ENCODE measurements at places on chromosomes 11 and 22.

GRCh38 chr11:2205981-2206690, 34.5 kb upstream of the TH start:
- H3K27me3 ChIP-seq = no peaks in the 10 kb centered on the region
- H3K27ac ChIP-seq = no peak overlapping the region
- H3K4me3 ChIP-seq = no peak overlapping the region
- H3K36me3 ChIP-seq = no peaks in the 10 kb centered on the region
- DNase-seq = peak; percentile 1

- H3K27ac ChIP-seq = no peak overlapping the region
- H3K27me3 ChIP-seq = peaks cover 5% of the 10 kb centered on the region
- no peak for DNase-seq
- no peak overlapping the region for H3K4me3 ChIP-seq
Measured at GRCh38 chr11:120182372-120182771, 28.5 kb upstream of the OAF start.

- H3K27ac ChIP-seq = peak overlapping the region; percentile 65
- no peaks in the 10 kb centered on the region for H3K27me3 ChIP-seq
- no peak for DNase-seq
- no peak overlapping the region for H3K4me3 ChIP-seq
- peaks cover 2% of the 10 kb centered on the region for H3K36me3 ChIP-seq
- H3K4me1 ChIP-seq = peaks cover 71% of the 10 kb centered on the region
Measured at GRCh38 chr11:46359953-46360352, 12.7 kb downstream of the DGKZ start.

DNA sequence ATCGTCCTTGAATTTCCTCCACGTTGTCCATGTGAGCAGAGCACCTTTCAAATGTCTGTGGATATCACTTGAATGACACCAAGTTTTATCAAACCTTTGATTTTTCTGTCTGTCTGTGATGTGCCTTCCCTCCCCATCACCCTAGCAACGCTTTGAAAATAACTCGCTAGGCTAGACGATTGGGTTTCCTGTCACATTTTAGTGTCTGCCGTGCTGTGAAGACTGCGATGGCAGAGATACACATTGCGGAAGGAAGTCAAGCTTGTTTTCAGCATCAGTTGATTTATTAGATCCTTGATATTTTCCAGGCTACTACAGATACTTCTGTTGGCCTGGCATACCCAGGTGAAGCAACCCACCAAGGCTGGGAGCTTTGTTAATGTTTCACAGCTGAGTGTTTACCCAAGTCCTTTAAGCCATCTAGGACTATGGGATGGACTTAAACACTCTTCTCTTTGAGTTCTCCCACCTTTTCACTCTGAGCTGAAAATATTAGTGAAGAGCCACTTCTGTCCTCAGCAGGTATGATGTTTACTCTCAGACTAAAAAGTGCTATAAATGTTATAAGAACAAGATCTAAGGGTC, 93.6 kb upstream of the CD44 start:
- H3K4me1 ChIP-seq = peaks cover 88% of the 10 kb centered on the region
- peak overlapping the region; percentile 97 for H3K27ac ChIP-seq
- H3K4me3 ChIP-seq = peak overlapping the region; percentile 72
- peak; percentile 72 for DNase-seq
- no peaks in the 10 kb centered on the region for H3K27me3 ChIP-seq

DNA sequence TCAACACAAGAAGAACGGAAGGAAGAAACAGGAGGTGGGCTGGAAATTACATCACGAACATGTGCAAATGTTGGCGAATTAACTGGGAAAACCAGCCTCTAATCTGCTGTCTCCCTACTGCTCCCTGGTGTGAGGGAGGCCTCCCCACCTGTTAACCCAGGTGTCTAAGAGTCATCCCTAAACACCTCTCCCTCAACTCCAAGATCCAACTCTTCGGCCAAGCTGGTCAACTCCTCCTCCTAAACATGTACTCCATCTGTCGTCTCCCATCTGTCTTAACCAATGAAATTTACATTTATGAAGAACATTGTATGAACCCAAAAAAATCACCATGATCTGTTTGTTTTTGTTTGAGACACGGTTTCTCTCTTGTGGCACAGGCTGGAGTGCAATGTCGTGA, 154.2 kb downstream of the LARGE1 start:
- no peak overlapping the region for H3K4me3 ChIP-seq
- no peak for DNase-seq
- no peaks in the 10 kb centered on the region for H3K4me1 ChIP-seq
- H3K27me3 ChIP-seq = no peaks in the 10 kb centered on the region
- no peaks in the 10 kb centered on the region for H3K36me3 ChIP-seq

DNA sequence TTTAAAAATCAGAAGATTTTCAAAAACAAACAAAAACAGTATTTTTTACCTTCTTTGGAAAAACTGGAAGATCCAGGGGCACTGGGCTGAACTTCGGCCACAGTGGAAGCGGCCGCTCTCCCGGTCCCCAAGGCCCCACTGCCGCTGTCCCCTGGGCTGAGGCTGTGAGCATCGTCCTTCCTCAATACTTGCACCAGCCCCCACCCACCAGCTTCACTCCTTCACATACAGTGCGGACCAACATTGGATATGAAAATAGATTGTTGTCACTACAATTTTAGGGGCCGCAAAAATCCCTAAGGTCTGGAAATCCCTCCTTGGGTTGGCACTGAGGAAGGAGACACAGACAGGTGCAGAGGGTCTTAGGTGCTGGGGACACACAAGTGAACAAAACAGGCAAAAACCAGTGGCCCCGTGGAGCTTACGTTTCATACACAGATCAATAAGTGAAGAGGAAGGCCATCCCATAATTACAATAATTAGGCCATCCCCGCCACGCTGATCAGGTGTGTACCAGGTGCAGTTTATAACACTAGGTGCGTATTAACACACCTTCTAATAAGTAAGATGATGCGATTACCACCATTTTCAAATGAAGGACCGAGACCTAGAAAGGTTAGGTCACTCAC, 28.2 kb upstream of the SLC22A12 start:
- DNase-seq = no peak
- no peaks in the 10 kb centered on the region for H3K36me3 ChIP-seq
- H3K27ac ChIP-seq = no peak overlapping the region
- no peak overlapping the region for H3K4me3 ChIP-seq
- peaks cover 4% of the 10 kb centered on the region for H3K4me1 ChIP-seq

GRCh38 chr11:94732617-94733281, 35.4 kb upstream of the AMOTL1 start:
- DNase-seq = no peak
- no peak overlapping the region for H3K27ac ChIP-seq
- H3K36me3 ChIP-seq = no peaks in the 10 kb centered on the region
- H3K4me1 ChIP-seq = peaks cover 5% of the 10 kb centered on the region
- H3K27me3 ChIP-seq = no peaks in the 10 kb centered on the region

DNA sequence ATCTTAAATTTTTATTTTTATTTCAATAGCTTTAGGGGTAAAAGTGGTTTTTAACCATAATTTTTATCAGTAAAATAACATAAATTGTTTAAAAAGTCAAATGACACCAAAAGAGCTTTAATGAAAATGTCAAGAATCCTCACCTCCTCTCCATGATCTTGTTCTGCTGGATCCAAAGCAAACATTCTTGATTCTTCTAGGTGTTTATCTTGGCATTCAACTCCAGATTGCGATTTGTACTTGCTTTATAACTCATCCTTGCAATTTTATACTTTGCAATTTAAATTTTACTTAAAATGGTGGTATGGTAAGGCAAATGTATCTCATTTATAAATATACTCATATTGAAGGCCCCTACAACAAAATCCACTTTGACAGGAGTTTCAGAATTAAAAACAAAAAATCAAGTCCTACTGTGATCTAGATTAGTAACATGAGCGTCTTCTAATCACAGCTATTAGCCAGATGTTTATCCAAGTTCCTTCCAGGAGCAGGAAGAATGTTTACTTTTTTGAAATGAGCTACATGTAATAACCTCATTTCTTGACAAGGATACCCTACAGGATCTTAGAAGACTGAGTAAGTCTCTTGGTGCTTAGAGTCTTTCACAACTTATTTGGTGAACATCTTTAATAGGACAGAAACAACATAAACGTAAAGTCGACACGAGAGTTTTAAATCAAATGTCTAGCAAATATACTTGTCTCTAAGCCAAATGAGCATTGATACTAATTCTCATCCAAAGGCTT, 72.4 kb upstream of the CARD18 start:
- no peaks in the 10 kb centered on the region for H3K36me3 ChIP-seq
- no peak overlapping the region for H3K27ac ChIP-seq
- H3K4me1 ChIP-seq = no peaks in the 10 kb centered on the region
- no peak overlapping the region for H3K4me3 ChIP-seq
- peaks cover 4% of the 10 kb centered on the region for H3K27me3 ChIP-seq

- H3K27me3 ChIP-seq = peaks cover 3% of the 10 kb centered on the region
- DNase-seq = no peak
- H3K4me3 ChIP-seq = no peak overlapping the region
- H3K4me1 ChIP-seq = no peaks in the 10 kb centered on the region
- no peaks in the 10 kb centered on the region for H3K36me3 ChIP-seq
- no peak overlapping the region for H3K27ac ChIP-seq
Measured at GRCh38 chr11:120108785-120109168, 29.1 kb downstream of the TRIM29 start.

GRCh38 chr11:21446939-21447590, 745.8 kb upstream of the ANO5 start:
- H3K36me3 ChIP-seq = no peaks in the 10 kb centered on the region
- no peaks in the 10 kb centered on the region for H3K4me1 ChIP-seq
- H3K27ac ChIP-seq = no peak overlapping the region
- no peak for DNase-seq
- H3K4me3 ChIP-seq = no peak overlapping the region

- H3K36me3 ChIP-seq = peaks cover 27% of the 10 kb centered on the region
- H3K4me3 ChIP-seq = no peak overlapping the region
- no peak overlapping the region for H3K27ac ChIP-seq
- H3K4me1 ChIP-seq = peaks cover 57% of the 10 kb centered on the region
Measured at GRCh38 chr22:39414886-39415285, 15.3 kb downstream of the TAB1 start.

- no peak for DNase-seq
- no peak overlapping the region for H3K27ac ChIP-seq
- no peak overlapping the region for H3K4me3 ChIP-seq
- H3K27me3 ChIP-seq = peaks cover 2% of the 10 kb centered on the region
Measured at GRCh38 chr11:132022733-132023478, 652.5 kb downstream of the NTM start.

DNA sequence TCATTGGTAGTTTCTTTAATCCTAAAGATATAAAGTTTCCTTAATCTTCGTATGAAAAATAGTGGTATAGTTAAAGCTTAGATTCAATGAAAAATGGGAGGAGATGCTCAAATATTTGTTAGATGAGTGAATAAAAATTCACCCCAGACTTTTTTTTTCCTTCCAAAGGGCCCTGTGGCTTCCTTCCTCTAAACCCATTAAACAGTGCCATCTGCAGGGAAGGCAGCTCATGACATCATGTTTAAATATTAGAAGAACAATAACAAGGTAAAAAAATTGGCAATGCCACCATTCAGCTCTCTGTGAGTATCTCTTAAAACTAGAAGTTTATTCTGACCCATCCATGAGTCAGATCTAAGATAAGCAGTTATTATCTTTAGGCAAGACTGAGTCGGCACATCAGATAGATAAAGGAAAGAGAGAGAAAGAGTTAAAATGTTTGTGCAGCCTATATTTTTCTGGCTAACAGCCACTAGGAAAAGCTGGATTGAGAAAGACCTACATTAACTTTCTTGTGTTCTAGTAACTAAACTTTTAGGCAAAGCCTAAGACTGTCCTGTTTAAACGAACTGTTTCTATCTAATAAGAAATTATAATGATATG, 19.1 kb upstream of the OOSP1 start:
- H3K27ac ChIP-seq = no peak overlapping the region
- H3K27me3 ChIP-seq = peaks cover 2% of the 10 kb centered on the region
- peak; percentile 37 for DNase-seq
- H3K4me3 ChIP-seq = no peak overlapping the region
- no peaks in the 10 kb centered on the region for H3K4me1 ChIP-seq

DNA sequence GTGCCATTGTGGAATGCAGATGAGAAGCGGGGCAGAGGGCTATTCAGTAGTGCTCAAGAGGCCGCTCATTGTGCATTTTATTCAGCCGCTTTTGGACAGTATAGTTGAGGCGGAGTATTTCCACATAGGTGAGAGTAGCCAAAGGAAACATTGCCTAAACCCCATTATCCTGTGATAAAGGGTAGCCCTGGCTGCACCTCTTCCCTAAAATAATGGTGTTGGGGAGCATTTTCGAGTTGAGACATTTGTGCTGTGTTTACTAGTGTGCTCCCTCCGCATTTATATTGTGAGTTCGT, 68.8 kb downstream of the SPECC1L start:
- no peak overlapping the region for H3K4me3 ChIP-seq
- peaks cover 30% of the 10 kb centered on the region for H3K36me3 ChIP-seq
- H3K27ac ChIP-seq = no peak overlapping the region
- no peak for DNase-seq

DNA sequence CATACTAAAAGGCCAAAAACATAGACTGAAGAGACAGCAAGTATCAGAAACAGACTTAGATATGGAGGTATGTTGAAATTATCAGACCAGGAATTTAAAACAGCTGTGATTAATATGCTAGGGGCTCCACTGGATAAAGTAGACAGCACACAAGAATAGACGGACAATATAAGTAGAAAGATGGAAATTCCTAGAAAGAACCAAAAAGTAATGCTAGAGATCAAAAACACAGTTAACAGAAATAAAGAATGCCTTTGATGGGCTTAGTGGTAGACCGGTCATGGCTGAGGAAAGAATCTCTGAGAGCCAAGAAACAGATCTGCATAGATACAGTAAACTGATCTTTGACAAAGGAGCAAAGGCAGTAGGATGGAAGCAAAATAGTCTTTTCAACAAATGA, 250.2 kb downstream of the SWAP70 start:
- H3K4me3 ChIP-seq = no peak overlapping the region
- H3K27me3 ChIP-seq = no peaks in the 10 kb centered on the region
- no peak overlapping the region for H3K27ac ChIP-seq
- H3K4me1 ChIP-seq = no peaks in the 10 kb centered on the region
- no peak for DNase-seq

GRCh38 chr11:64614917-64615316, 23.9 kb downstream of the SLC22A12 start:
- H3K36me3 ChIP-seq = no peaks in the 10 kb centered on the region
- no peak overlapping the region for H3K4me3 ChIP-seq
- H3K27me3 ChIP-seq = no peaks in the 10 kb centered on the region
- H3K27ac ChIP-seq = no peak overlapping the region
- no peak for DNase-seq

- H3K4me3 ChIP-seq = no peak overlapping the region
- DNase-seq = no peak
- peaks cover 6% of the 10 kb centered on the region for H3K36me3 ChIP-seq
Measured at GRCh38 chr22:25122136-25122764, 77.4 kb upstream of the CRYBB3 start.

DNA sequence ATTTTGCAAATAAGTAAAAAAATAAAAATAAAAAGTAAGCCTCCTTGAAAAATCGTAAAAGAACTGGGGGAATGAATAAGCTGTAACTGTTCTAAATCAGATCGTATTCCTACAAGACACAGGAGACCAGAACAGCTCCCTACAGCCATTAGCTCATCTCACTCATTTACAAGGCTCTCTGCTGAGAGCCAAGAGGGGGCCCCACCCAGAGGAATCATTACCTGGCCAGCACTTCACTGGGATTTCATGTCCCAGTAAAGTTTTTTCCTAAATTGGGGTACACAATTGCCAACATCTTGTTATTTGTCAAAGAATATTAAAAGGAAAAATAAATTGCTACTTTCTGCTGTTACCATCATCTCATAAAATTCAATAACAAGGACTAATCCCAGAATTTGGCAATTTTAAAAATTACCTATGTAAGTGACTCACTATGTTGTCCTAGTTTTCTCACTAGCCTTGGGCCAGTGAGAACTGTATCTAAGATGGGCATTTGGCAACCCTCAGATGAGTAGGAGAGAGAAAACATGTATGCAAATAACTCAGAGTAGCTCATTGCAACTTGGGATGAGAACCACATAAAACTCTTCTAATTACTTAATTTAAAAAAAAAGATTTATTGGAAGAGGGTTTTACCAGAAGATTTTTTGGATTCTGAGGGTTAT, 18.4 kb upstream of the SMTN start:
- no peaks in the 10 kb centered on the region for H3K36me3 ChIP-seq
- no peaks in the 10 kb centered on the region for H3K4me1 ChIP-seq
- DNase-seq = no peak
- no peak overlapping the region for H3K4me3 ChIP-seq

Data from activated CD4-positive, alpha-beta T cell treated with anti-CD3 and anti-CD28 coated beads for 36 hours (primary cell).